ENCODE measurements at places on chromosomes 1 and 21.

- H3K36me3 ChIP-seq: peaks cover 10% of the 10 kb centered on the region
- no peak overlapping the region for H3K27ac ChIP-seq
- no peaks in the 10 kb centered on the region for H3K27me3 ChIP-seq
- H3K4me1 ChIP-seq: no peaks in the 10 kb centered on the region
Measured at GRCh38 chr1:182890927-182891610, 51.9 kb downstream of the DHX9 start.

- H3K4me3 ChIP-seq: no peak overlapping the region
- no peaks in the 10 kb centered on the region for H3K4me1 ChIP-seq
- H3K27me3 ChIP-seq: no peaks in the 10 kb centered on the region
- no peaks in the 10 kb centered on the region for H3K36me3 ChIP-seq
Measured at GRCh38 chr1:222920169-222920568, 105.3 kb downstream of the DISP1 start.

DNA sequence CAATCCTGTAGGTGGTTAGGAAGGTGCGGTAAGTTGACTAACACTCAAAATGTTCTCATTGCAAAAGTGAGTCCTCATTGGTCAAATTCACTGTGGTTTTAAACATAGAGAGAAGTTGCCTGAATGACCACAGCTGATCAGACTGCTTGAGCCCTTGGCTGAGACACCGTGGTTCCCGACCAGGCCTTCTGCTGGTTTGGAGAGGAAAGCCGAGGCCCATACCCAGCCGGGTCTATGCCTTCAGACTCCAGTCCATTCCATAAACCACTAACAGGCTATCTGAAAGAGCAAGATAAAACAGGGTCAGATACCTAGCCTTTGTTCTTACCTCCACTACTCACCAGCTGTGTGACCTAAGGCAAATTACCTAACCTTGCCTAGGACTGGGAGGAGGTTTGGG is 133.9 kb downstream of the LMX1A start:
- H3K27ac ChIP-seq: no peak overlapping the region
- H3K4me1 ChIP-seq: no peaks in the 10 kb centered on the region
- no peak overlapping the region for H3K4me3 ChIP-seq
- H3K36me3 ChIP-seq: no peaks in the 10 kb centered on the region

- H3K4me3 ChIP-seq: no peak overlapping the region
- no peak overlapping the region for H3K27ac ChIP-seq
- no peaks in the 10 kb centered on the region for H3K27me3 ChIP-seq
- no peaks in the 10 kb centered on the region for H3K4me1 ChIP-seq
- H3K36me3 ChIP-seq: no peaks in the 10 kb centered on the region
- DNase-seq: no peak
Measured at GRCh38 chr1:75539230-75540116, 71.4 kb downstream of the SLC44A5 start.

GRCh38 chr1:55304229-55304740 is 89.1 kb upstream of the USP24 start:
- H3K27ac ChIP-seq: no peak overlapping the region
- H3K4me1 ChIP-seq: no peaks in the 10 kb centered on the region
- no peaks in the 10 kb centered on the region for H3K27me3 ChIP-seq
- H3K4me3 ChIP-seq: no peak overlapping the region
- H3K36me3 ChIP-seq: no peaks in the 10 kb centered on the region
- no peak for DNase-seq

GRCh38 chr1:59455206-59455605 is 158.3 kb downstream of the FGGY start:
- no peaks in the 10 kb centered on the region for H3K4me1 ChIP-seq
- H3K4me3 ChIP-seq: no peak overlapping the region
- no peaks in the 10 kb centered on the region for H3K36me3 ChIP-seq
- no peaks in the 10 kb centered on the region for H3K27me3 ChIP-seq
- H3K27ac ChIP-seq: no peak overlapping the region
- no peak for DNase-seq

GRCh38 chr1:188062456-188062855 is 1233.7 kb downstream of the PLA2G4A start:
- no peaks in the 10 kb centered on the region for H3K27me3 ChIP-seq
- no peaks in the 10 kb centered on the region for H3K4me1 ChIP-seq
- H3K4me3 ChIP-seq: no peak overlapping the region
- H3K27ac ChIP-seq: no peak overlapping the region

DNA sequence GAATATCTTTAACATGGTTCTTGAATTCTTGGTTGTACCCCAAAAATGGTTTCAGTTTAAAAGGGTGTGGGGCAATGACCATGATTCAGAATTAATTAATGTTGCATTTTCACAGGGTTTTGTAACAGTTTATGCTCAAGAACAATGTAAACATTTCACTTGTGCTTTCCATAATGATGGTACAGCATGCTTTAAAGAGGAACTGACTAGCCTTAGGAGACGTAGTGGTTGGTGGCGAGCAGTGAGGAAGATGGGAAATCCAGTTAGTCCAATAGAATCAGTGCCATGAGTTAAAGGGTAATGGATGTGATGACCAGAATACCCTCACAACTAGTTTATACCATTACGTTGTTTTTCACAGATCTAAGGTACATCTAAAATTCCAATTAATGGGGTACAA is 138.0 kb downstream of the HS2ST1 start:
- peaks cover 11% of the 10 kb centered on the region for H3K4me1 ChIP-seq
- H3K27ac ChIP-seq: peak overlapping the region; percentile 45
- no peak for DNase-seq
- no peaks in the 10 kb centered on the region for H3K27me3 ChIP-seq
- peak overlapping the region; percentile 1 for H3K4me3 ChIP-seq

DNA sequence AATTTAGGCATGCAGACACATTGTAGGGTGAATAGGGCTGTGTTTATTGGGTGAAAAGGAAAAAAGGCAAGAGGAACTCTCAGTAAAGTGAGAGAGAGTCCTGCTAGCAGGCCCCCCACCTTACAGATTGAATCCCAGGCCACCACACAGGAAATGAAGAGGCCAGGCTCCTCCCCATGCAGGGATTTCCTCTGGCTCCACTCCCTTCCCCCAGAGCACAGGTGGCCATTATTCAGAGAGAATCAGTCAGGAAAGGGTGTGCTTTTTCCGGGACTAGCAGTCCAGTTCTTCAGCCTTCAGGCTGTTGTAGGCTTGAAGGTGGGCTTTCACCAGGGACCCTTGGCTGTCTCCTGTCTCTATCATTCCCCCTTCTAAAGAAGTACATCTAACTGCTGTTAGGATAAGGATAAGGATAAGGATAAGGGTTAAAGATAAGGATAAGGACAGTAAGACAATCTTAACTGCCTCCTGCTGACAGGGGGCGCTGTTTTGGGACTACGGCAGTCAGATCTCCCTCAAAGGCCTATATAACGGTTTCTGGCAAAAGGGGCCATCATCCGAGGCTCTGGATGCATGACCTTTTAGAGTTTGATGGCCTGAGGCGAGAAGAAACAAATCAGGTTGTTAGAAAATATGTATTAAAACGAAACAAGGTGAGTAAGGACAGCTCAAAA is 26.3 kb downstream of the ZNF648 start:
- H3K36me3 ChIP-seq: no peaks in the 10 kb centered on the region
- no peaks in the 10 kb centered on the region for H3K27me3 ChIP-seq
- H3K4me1 ChIP-seq: no peaks in the 10 kb centered on the region
- H3K4me3 ChIP-seq: no peak overlapping the region
- no peak overlapping the region for H3K27ac ChIP-seq

DNA sequence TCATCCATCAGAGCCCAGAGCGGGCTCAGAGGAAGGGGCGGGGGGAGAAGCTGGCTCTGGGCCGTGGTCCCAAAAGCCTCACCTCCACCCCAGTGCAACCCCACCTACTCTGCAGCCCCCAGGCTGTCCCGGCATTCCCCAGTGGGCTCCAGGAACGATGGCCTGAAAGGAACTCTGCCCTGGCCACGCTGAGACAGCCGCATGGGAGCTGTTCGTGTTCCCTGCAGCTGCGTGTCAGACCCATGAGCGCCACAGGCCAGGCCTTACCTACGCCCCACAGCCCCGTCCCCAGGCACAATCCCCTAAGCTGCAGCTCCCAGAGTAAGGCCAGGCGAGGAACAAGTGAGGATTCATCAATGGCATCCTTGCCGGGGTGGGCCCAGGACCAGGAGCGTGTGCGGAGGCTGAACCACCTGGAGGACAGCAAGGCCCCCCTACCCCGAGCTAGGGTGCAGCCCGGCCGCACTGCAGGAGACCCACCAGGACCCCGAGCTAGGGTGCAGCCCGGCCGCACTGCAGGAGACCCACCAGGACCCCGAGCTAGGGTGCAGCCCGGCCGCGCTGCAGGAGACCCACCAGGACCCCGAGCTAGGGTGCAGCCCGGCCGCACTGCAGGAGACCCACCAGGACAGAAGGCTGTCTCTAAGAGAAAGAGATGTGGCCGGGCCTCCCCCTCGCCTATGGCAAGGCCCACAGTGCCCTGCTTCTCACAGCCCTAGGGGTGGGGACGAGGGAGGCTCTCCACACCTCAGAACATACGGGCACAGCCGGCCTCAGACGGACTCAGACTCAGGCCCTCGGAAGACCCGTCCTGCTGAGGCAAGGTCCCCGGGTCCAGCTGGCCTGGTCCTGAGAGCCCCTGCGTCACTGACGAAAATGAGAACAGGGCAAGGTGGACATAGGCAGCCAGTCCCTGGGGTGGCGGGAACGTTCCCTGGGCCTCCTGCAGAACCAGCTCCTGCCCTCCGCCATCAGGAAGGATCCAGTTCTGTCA is 26.5 kb upstream of the ARHGEF16 start:
- H3K27ac ChIP-seq: no peak overlapping the region
- no peaks in the 10 kb centered on the region for H3K4me1 ChIP-seq
- DNase-seq: no peak
- H3K4me3 ChIP-seq: no peak overlapping the region

DNA sequence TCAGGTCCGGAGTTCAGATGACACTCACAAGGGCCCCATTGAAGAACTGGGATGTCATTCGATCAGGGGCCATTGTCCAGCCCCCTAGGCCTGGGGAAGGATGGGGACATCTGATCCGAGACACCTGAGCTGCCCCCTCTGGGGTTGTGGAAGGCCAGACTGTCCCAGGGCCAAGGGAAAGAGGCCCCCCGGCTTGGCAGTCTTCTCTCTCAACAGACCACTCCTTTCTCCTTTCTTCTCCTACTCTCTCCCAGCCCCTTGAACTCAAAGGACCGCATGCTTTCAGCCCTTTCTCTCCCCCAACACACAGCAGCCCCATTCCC is 1.1 kb downstream of the S100A1 start:
- H3K36me3 ChIP-seq: no peaks in the 10 kb centered on the region
- no peak overlapping the region for H3K27ac ChIP-seq
- no peaks in the 10 kb centered on the region for H3K27me3 ChIP-seq
- H3K4me3 ChIP-seq: no peak overlapping the region

GRCh38 chr1:43316738-43317520 is 16.1 kb downstream of the TIE1 start:
- no peaks in the 10 kb centered on the region for H3K4me1 ChIP-seq
- no peaks in the 10 kb centered on the region for H3K36me3 ChIP-seq
- DNase-seq: no peak
- no peak overlapping the region for H3K4me3 ChIP-seq
- H3K27ac ChIP-seq: no peak overlapping the region

DNA sequence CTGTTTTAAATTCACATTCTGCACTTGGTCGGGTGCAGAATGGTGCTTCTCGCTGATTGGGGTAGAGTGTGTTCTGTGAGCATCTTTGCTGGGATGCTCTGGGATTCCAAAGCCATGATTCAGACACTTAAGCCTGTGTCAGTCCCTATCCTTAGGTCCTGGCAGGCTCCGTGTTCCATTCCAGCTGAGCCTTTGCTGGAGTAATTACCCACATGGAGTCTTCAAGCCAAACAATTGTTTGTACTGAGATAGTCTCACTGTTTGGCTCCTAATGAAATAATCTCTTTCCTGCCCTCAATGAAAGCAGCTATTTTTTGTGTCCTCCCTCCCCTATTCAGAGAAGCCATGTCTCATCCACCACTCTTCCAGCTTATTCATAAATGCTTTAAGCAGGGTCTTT is 18.7 kb downstream of the SMAP2 start:
- H3K27ac ChIP-seq: peak overlapping the region; percentile 56
- no peak for DNase-seq
- H3K4me1 ChIP-seq: peaks cover 73% of the 10 kb centered on the region
- H3K4me3 ChIP-seq: no peak overlapping the region
- H3K36me3 ChIP-seq: peaks cover 2% of the 10 kb centered on the region

DNA sequence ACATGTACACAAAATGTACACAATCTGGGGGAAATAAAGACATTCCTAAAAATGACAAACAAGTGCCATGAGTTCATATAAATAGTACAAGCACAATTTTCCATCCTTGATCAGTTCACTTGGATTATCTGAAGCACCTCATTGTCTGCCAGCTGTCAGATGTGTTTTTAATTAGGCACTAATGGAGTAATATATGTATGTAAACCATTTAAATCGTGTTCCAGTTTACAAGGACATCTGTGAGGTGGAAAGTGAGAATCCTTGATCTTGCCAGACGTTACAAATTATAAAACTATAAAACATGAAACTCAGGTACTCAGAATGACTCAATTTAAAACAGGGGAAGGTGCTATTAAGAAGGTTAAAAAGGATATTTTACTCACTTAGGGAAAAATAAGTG is 1312.2 kb downstream of the PLA2G4A start:
- no peaks in the 10 kb centered on the region for H3K36me3 ChIP-seq
- no peak overlapping the region for H3K27ac ChIP-seq
- H3K4me3 ChIP-seq: no peak overlapping the region
- no peaks in the 10 kb centered on the region for H3K27me3 ChIP-seq

DNA sequence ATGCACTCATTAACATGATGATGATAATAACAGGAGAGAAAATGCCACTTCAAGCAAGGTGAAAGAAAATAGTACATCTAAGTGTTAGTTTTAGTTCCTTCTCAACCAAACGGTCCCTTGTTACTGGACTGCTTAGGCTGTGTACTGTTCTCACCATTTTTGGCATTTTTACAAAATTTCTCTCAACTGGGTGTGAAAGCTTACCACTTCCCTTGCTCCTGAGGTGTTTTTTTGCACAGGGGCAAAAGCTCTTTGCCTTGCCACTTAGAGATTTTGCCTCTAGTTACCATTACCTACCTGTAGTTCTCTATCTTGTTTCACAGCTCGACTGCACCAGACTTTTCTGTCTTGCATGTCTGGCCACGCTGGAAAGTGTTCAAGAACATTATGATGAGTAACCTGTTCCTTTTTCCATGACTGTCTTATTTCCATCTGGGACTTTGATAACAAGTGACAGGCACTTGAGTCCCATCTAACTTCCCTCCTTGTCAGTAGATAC is 10.7 kb downstream of the NEK7 start:
- H3K36me3 ChIP-seq: no peaks in the 10 kb centered on the region
- peak; percentile 85 for DNase-seq
- H3K27ac ChIP-seq: peak overlapping the region; percentile 59
- H3K4me3 ChIP-seq: peak overlapping the region; percentile 57

- H3K4me3 ChIP-seq: no peak overlapping the region
- DNase-seq: no peak
- no peak overlapping the region for H3K27ac ChIP-seq
- H3K36me3 ChIP-seq: no peaks in the 10 kb centered on the region
- no peaks in the 10 kb centered on the region for H3K27me3 ChIP-seq
- H3K4me1 ChIP-seq: no peaks in the 10 kb centered on the region
Measured at GRCh38 chr1:14842361-14842760, 243.9 kb downstream of the KAZN start.

GRCh38 chr1:156908541-156908940 is 11.9 kb upstream of the LRRC71 start:
- no peak overlapping the region for H3K27ac ChIP-seq
- no peak for DNase-seq
- no peaks in the 10 kb centered on the region for H3K4me1 ChIP-seq
- H3K27me3 ChIP-seq: no peaks in the 10 kb centered on the region
- H3K36me3 ChIP-seq: no peaks in the 10 kb centered on the region
- no peak overlapping the region for H3K4me3 ChIP-seq
